H4 (cell line): ENCODE measurements at places on chromosomes 11 and 22. TPM values are rescaled to one million over a fixed set of nuclear protein-coding genes. Genes with fewer than 3 reads are reported as not detected.

The TP53AIP1 gene
- total RNA-seq = not detected in 2 replicates

DNA sequence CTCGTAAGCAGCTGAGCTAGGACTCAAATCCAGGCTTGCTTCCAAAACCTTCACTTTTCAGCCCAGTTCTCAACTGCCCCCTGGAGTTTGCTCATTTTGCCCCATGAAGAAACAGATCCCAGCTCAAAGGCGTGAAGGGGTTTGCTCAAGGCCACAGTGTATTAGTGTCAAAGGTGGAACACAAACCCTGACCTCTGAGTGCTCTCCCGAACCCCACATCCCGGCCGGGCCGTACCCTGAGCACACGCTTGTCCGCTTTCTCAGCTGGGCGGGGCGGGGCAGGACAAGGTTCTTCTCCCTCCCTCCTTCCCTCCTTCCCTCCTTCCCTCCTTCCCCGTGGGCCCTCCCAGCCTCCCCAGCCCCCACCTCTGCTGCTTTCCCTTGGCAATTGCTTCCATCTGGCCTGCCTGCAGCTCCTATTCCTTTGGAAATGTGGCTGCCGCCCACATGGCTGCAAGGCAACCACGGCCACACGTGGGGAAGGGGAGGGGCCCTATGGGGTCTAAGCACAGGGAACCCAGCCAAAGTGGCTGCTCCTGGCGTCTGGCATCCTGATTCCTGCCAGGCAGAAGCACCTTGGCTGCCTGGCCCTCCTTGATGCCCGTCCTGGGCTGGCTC lies 4.1 kb downstream of the ST3GAL4 start:
- DNase-seq = peak; percentile 92

The SLC22A12 gene
- not detected in 2 replicates for total RNA-seq

The IL10RA gene
- total RNA-seq = 0.04 TPM in 1 of 2 replicates, not detected in the other

The C11orf87 gene
- total RNA-seq = not detected in 2 replicates

DNA sequence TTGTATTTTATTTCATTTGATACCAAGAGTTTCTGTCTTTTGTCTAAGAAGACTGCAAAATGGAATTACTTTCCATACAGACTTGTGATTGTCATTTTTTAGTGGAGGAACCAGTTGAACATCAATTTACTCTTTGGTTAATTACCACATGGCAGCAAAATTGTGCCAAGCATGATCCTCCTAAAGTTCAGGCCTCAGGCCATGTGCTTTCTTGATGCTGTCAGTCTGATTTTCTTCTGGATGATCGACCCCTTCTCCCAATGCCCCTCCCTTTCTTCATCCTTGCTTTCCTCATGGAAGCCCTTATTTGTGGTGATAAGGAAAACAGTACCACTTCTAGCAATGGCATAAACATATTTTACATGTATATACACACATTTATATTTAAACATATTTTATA lies 76.2 kb downstream of the SVIP start:
- DNase-seq = no peak

DNA sequence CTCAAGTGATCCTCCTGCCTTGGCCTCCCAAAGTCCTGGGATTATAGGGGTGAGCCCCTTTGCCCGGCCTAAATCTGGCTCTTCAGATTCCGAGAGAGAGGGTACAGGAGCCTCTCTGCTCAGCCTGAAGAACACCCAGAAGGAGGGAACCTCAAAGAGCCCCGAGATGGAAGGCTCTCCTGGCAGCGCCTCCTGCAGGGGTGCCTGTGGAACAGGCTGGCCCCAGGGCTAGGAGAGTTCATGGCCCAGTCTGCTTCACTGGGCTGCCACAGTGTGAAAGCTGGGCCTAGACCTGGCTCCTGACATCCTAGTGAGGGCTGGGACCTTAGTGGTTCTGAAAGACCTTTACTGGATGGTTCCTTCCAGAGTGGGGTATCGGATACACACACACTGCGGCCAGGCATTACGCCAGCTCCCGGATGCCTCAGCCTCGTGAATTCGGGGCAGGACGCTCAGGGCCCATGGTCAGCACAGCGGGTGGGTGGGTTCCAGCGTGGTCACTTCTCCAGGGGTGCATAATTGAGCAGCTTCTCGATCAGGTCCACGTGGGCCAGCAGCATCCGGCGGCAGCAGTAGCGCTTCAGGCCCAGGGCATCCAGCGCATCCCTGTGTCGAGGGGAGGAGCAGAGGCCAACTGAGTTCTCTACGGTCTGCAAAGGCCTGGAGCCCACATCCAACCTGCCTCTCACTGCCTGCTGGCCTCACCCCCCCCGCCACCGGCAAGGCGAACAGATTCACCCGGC lies 2.3 kb downstream of the POLR2L start:
- no peak for DNase-seq

The FAM227A gene
- total RNA-seq = 0.23 and 0.33 TPM in 2 replicates

DNA sequence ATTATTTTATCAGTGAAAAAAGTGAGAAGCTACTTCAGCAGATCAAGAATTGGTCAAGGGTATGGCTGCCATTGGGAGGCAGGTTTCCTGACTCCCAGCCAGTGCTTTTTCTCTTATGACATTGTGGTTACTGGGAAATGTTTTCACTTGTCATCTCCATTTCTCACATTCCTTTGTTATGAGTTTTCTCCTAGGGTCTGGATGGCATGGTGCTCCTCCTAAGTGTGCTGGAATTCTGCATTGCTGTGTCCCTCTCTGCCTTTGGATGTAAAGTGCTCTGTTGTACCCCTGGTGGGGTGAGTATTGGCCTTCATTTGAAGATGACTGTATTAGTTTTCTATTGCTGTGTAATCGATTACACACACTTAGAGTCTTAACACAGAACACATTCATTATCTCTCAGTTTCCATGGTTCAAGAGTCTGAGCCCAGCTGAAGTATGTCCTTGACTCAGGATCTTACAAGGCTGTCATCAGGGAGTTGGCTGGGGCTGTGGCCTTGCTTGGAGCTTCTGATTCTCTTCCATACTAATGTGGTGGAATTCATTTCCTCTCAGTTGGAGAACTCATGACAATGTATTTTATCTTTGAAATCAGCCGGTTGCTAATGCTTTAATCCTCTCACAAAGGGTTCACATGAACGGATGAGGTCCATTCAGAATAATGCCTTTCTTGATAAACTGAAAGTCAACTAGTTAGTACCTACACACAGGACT lies 21.0 kb upstream of the MS4A6E start:
- DNase-seq = peak; percentile 49

DNA sequence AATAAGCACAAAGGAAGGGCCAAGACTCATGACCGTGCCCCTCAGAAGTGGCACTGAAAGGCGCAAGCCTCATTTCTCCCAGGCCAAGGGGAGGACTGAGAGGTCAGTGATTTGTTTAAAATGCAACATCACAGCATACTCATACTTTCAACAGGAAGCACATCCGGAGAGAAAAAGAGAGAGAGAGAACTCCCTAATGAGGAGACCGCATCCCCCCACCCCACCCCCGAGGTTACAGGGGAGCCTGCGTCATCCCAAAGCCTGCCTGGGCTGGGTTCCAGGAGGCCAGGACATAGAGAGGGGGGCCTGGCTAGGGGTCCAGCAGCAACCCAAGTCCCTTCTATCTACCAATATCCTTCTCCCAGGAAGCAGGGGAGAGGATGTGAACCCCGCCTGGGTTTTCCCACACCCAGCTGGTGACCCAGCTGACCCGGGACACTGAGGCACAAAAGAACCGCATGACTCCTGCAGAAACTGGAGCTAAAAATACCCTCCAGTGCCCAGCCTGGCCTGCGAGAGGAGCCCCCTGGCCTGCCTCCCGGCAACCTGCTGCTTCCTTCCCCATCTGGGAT lies 3.8 kb downstream of the CSNK1E start:
- peak; percentile 92 for DNase-seq
